ENCODE measurements at places on chromosomes 1 and 21.

- no peak for DNase-seq
Observed at GRCh38 chr1:22290611-22291010, 147.7 kb upstream of the WNT4 start.

GRCh38 chr1:193211539-193211938, 25.1 kb upstream of the B3GALT2 start:
- DNase-seq: no peak

- DNase-seq: no peak
Observed at GRCh38 chr1:115539061-115539460, 102.7 kb upstream of the VANGL1 start.

- no peak for DNase-seq
Observed at GRCh38 chr1:232902774-232903350, 47.5 kb upstream of the NTPCR start.

- DNase-seq: no peak
Observed at GRCh38 chr1:88680471-88680870, 3.6 kb upstream of the PKN2 start.

DNA sequence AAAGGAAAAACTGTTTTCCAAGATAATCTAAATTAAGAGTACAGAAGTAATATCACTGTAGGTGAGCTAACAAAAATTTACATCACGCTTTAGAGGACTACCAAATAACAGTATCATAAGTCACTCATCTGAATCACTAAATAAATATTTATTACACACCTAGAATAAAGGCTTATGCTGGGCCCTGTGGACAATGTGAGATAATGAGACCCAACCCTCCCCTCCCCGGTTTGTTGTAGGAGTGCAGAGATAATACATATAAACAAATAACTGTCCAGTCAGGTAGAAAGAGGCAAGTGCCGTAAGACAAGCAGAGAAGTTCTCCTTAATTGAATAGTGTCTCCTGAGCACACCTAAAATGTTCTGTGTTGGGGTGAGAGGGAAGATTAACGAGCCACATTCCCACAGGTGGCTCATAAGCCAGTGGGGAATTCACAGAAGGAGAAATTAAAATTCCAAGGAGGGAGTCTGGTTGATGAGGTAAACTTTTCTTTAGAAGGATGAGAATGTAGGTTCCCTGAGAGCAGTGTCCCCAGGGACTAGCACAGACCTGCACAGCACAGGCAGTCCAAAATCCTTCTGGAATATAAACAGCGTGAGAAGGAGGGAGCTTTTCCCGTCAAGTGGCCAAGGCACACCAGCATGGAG, 241.4 kb downstream of the NFIA start:
- DNase-seq: no peak
